ENCODE measurements at places on chromosomes 11 and 22. TPM values are rescaled to one million over a fixed set of nuclear protein-coding genes. Genes with fewer than 3 reads are reported as not detected.
A peak's percentile ranks its signal among the peaks of the same experiment; 100 is the strongest.

The DEFB131B gene
- polyA plus RNA-seq: not detected

DNA sequence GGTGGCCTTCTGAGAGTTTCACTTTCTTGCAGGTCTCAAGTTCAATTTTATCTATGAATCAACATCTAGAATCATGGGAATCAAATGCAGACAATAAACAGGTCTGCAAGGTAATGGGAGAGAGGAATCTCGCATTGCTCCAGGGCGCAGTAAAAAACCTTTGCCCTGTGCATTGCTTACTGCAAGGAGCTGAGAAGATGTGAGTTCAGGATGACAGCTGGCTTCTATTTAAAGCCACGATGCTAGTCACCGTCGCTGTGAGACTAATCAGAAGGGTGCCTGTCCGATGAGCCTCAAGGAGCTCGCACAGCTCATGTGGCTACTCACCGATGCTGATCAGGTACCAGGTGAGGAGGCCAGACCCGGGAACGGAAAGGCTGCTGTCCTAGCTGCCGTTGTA, 30.2 kb upstream of the APOA1 start:
- no peaks in the 10 kb centered on the region for H3K4me1 ChIP-seq
- peaks cover 4% of the 10 kb centered on the region for H3K36me3 ChIP-seq
- H3K27me3 ChIP-seq: no peaks in the 10 kb centered on the region
- no peak overlapping the region for H3K4me3 ChIP-seq
- DNase-seq: no peak

DNA sequence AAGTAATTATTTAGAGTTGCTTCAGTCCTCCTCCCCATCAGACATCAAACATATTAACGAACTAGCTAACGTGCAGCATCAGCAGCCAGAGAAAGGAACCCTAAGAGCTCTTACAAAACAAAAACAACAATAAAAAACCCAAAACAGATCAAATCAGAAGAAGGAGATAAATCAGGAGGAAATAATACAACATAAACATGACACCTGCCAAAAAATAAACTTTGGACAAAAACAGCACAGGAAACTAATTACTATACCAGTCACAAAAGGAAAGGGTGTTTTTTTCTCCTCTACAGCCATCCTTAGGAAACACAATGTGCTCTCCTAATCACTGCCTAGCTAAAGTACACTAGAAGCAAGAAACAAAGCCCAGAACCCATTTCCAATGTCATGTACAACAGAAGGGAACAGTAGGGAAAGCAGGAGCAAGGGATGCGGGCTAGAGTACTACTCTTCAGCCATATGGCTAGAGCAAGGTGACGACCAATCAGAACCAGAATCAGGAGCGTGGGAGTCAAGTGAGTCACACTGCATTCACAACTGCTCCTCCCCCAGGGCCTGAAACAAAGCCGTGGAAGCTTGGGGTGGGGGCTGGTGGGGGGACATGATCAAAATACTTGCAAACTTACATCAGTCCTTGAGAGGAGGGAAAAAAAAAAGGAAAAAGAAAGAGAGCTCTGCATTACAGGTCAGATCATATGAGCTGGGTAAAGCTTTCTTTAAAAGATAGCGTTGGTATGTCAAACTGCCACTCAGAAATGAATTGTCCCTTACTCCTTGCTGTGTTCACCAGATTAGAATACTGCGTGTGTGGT, 60.4 kb downstream of the LARGE2 start:
- H3K4me1 ChIP-seq: no peaks in the 10 kb centered on the region
- H3K27me3 ChIP-seq: no peaks in the 10 kb centered on the region
- peak; percentile 62 for DNase-seq
- H3K27ac ChIP-seq: no peak overlapping the region
- no peak overlapping the region for H3K4me3 ChIP-seq

- H3K36me3 ChIP-seq: no peaks in the 10 kb centered on the region
- no peak overlapping the region for H3K27ac ChIP-seq
- H3K4me1 ChIP-seq: no peaks in the 10 kb centered on the region
- H3K4me3 ChIP-seq: no peak overlapping the region
Measured at GRCh38 chr11:107957109-107957588, 28.9 kb downstream of the RAB39A start.

DNA sequence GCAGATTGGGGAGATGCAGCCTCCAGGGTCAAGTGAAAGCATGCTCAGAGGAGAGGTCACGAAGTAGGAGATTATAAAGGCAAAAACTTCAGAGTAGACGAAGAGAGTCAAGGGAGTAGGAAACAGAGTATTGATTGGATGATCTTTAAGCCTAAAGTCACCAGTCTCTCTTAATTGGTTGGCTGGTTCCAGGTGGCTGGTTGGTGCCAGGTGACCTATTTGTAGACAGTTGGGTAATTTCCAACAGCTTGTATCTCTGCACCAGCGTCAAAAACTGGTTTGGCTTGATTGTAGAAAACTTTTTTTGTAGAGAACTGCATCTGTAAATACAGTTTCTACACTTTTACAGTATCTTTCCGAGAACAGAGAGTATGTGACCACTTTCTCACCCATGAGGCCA, 75.7 kb upstream of the CCDC90B start:
- H3K4me1 ChIP-seq: no peaks in the 10 kb centered on the region
- H3K36me3 ChIP-seq: no peaks in the 10 kb centered on the region

DNA sequence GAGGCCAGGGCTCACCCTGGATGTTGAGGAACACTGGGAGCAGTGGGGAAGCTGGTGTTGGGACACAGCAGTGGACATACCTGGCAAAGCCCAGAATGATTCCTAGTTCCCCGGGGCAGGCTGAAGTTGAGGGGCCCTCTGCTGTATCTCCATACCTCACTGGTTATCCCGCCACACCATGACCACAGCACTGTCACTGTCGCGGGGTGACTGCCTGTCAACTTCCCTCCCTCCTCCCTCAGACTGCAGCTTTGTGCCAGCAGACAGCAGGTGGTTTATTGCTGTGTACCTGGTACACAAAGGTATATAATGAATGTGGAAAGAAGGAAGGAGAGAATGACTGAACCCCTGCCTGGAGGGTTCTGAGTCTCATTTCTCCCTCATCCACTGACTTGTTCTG, 318.7 kb downstream of the TMEM135 start:
- H3K36me3 ChIP-seq: no peaks in the 10 kb centered on the region
- H3K4me3 ChIP-seq: no peak overlapping the region
- DNase-seq: no peak
- H3K4me1 ChIP-seq: no peaks in the 10 kb centered on the region

DNA sequence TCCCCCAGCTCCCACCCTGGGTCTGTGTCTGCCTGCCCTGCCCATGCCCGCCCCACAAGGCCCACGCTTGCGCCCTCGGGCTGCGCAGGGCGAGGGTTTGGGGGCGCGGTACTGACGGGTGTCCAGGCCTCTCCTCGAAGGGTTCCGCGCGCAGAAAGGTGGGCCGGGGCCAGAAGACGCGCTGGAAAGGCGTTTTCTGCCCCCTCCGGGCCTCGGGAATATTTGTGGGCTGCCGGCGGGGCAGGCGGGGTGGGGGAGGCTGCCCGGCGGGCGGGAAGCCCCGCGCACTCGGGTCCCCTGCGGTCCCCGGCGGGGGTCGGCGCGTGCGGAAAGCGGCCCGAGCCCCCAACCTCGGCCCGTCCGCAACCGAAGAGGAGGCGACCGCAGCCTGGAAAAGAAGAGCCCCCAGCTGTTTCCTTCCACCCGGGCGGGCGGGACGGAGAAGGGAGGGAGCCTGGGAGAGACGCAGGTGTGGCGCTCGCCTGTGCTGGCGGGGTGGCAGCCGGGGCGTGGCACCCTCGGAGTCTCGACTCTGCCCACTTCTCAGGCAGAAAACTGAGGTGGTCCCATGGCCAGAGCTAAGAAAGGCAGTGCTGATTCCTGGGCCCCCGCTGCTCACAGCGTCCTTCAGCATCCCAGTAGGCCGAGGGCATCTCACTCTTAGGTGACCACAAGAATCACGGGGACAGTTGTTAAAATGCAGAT, 59.0 kb downstream of the THAP12 start:
- peaks cover 6% of the 10 kb centered on the region for H3K27me3 ChIP-seq
- H3K27ac ChIP-seq: no peak overlapping the region
- no peaks in the 10 kb centered on the region for H3K36me3 ChIP-seq
- no peaks in the 10 kb centered on the region for H3K4me1 ChIP-seq
- no peak for DNase-seq
- H3K4me3 ChIP-seq: no peak overlapping the region

DNA sequence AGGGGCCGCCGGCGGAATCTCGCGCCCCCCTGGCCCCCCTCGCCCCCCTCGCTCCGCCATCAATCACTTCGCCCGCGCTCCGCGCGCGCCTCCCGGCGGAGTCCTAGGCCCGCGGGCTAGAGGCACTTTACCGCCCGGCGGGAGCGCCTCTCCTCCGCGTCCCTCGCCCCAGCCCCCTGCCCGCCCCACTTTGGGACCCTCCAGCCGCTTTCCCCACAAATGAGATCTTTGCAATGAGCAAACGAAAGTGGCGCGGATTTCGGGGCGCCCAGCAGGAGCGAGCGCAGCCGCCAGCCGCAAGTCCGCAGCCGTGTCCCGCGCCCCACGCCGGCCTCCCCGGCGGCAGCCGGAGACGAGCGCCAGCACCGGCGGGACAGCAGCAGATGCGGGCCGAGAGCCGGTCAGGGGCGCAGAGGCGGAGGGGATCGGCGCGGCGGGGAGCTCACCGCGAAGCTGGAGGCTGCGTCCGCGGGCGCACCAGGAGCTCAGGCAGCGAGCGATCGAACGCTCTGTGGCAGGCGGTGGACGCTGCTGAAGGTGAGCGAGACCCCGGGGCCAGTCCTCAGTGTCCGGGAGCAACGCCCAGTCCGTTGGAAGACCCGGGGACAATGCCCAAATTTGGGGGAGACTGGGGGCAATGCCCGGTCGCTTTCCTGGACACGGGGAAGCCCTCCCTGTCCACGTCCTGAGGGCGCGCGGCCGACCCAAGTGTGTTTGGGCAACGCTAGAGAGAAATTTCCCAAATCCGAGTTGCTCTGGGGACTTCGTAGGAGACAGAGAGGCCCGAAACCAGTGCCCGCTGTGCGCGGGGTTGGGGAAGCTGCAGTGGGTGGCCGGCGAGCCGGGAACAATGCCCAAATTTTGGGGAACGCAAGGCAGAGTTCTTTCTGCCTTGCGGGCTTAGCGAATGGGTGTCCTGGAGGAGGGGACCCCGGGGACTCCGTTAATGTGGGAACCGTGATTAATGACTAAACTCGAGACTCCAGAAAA, 1.5 kb upstream of the IGF2 start:
- H3K36me3 ChIP-seq: no peaks in the 10 kb centered on the region

The MS4A6A gene
- 16.7 TPM for polyA plus RNA-seq

The CYP2D6 gene
- 0.39 TPM for polyA plus RNA-seq

The TMEM218 gene
- polyA plus RNA-seq: 33.4 TPM

- H3K27ac ChIP-seq: peak overlapping the region; percentile 71
- no peak overlapping the region for H3K4me3 ChIP-seq
Measured at GRCh38 chr11:45920531-45921477, 1.7 kb upstream of the LARGE2 start.

The MGAT3 gene
- 2.7 TPM for polyA plus RNA-seq
